ENCODE measurements at places on chromosomes 11 and 22.

DNA sequence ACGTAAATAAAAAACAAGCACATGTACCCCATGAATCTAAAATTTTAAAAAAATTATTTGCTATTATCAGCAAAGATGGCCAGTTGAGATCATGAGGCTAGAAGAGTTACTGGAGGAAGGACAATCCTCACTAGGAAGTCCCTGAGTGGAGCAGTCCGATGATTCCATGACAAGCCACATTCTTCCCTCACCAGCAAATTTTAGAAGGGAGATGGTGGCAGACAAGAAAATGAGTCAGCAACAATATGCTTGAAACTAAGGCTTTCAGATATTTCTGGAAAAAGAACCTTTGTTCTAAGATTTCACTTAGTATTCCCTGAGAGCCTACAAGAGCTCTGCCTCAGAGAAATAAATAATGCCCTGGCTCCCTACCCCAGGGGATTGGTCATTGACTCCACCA, 34.9 kb downstream of the P4HA3 start:
- no peak for DNase-seq

GRCh38 chr11:2287091-2287490, 14.6 kb downstream of the C11orf21 start:
- DNase-seq = no peak

- no peak for DNase-seq
These were observed 44.9 kb downstream of the ALG9 start for GRCh38 chr11:111826322-111826950.

- no peak for DNase-seq
These were observed 23.8 kb downstream of the CSNK2A3 start for GRCh38 chr11:11329062-11329806.

GRCh38 chr11:26193694-26194365, 138.1 kb upstream of the ANO3 start:
- no peak for DNase-seq
